Stimulated activated CD4-positive, alpha-beta T cell treated with anti-CD3 and anti-CD28 coated beads, Interleukin-1b, Interleukin-23, amount 100 ng/mL, for 1 hour (primary cell): ENCODE measurements at places on chromosomes 4 and X.

DNA sequence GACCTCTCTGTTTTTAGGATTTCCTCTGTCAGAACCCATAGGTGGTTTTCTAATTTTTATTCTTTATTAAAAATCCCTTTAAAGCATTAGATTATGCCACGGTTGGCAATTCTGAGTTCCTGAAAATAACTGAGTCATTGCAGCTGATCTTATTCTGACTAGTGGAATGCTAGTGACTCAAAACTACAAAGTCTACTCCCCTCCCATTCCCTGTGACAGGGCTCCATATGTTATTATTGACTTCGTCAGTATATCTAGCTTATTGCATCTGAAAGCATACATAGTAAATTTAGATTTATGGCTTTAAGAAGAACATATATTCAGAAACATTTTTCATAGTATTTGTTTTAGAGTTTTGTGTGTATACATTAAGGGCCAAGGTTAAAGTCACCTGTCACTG lies 38.5 kb downstream of the HERC3 start:
- no peak for DNase-seq

- no peak for DNase-seq
Observed at GRCh38 chrX:40084471-40085101, 13.2 kb downstream of the BCOR start.

GRCh38 chr4:88949605-88950004 lies 107.4 kb downstream of the FAM13A start:
- DNase-seq = no peak

DNA sequence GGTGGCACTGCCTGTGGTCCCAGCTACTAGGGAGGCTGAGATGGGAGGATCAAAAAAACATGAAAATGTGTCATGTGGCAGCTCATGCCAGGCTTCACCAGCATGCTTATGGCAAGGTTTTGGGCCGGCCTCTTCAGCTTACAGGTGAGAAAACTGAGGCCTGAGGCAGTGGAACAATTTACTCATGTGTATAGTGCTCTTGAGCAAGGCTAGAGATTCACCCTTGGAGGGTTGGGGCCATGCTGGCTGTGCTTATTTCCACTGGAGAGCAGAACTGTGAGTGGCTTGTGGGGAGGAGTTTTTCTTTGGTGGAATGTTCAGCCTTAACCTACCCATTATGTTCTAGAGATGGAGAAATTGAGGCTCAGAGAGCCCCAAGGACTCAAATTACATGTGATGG lies 31.8 kb downstream of the NSD2 start:
- no peak for DNase-seq

DNA sequence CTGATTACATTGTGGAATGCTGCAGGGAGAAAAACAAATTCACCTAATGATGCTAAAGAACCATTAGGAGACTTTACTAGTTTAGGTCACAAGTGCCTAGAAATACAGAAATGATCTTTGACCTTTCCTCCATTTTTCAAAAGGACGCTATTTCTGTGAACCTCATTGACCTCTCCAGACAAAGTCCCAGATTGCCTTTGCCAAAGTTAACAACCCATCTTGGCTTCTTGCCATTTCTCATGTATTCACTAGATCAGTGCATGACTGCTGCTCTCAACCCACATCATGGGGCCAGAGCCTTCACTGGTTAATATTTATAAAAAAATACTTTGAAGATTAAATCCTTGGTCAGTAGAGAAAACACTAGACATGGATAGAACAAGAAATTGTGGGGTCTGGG lies 19.9 kb upstream of the AR start:
- DNase-seq = no peak

- no peak for DNase-seq
Observed at GRCh38 chr4:138290805-138291204, 48.7 kb upstream of the SLC7A11 start.

- DNase-seq = no peak
Observed at GRCh38 chr4:62410371-62411003, 1210.4 kb downstream of the ADGRL3 start.

- DNase-seq = no peak
Observed at GRCh38 chr4:101264512-101264911, 82.8 kb downstream of the PPP3CA start.

DNA sequence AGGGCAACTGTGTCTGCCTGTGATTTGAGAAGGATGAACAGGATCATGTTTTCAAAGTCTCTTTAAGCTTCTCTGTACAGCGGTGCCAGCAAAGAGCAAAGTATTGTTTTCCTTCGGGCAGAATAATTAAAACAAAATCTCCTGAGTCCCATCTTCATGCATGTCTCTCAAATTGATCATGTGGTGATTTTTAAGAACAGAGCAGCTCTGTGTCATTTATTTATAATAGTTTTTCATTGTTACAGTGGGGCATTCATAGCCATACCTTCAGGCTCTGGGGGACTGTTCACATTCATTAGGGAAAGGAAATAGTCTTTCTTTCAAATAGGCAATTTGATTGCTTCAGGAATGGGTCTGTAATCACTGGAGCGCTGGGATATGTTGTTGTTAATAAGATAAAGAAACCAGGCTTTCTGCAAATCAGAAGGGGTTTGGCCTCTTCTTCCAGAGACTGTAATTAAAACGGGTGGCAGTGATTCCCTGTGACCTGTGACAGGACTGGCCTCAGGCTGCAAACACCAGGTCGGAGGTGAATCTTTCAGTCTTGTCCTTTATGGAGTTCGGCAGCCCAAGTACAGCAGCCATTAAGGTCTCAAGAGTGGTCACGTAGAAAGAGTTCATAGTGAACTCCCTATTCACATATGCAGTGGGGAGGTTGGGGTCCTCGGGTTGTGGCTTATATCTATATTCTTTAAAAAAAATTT lies 29.3 kb upstream of the CBR4 start:
- DNase-seq = no peak

DNA sequence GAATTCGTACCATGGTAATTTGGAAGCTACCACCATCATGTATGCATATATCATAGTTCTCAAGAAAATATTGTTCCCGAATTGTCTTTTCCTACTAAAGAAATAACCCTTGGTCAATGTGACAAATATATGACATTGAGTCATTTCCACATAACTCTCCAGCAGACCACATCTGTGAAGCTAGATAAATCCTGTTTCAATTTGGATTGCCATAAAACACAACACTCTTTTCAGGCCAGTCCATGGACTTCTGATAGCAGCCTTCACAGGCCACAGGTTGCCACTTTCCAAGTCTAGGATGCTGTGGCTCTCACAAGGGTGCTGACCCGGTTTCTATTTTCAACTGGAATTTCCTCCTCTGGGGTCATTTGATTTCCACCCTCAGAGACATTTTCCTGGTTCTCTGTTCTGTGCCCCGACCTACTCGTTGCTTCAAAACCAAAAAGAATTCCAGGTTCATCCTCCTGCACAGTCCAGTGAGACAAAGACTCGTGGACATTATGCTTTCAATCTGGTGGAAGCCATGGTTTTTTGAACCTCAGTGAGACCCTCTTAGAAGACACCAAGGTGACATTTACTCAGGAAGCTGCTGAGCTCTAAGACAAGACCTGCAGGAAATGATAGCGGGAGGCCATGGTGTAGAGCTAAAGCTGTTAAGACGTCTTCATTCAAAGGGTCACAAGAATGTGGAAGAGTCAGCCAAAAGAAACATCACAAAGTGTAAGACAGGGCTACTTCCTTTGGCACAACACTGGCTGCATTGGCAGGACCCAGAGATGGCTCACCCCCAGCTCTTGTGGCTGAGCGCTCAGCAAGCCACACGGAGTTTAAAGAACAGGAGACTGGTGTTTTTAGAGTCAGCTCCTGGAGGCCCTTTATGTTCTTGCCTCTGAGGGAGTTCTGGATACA lies 119.8 kb downstream of the AMELX start:
- no peak for DNase-seq

DNA sequence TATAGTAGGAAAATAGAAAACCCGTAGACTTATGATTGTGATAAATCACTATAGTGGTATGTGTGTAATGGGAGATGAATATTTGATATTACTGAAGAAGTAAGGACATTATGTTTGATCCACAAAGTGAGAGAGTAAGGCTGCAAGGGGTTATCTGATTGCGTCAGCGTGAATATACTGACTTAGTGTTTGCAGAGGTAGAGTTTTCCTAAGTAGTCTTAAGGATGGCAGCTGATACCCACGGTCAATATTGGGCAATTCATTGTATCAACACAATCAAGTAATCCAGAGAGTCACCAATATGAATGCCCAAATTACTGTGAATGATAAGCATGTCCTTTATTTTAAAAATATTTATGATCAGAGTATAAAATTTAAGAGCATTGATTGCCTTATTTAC lies 83.7 kb downstream of the SPOCK3 start:
- DNase-seq = no peak

GRCh38 chr4:42329421-42329820 lies 67.9 kb upstream of the SHISA3 start:
- DNase-seq = no peak

DNA sequence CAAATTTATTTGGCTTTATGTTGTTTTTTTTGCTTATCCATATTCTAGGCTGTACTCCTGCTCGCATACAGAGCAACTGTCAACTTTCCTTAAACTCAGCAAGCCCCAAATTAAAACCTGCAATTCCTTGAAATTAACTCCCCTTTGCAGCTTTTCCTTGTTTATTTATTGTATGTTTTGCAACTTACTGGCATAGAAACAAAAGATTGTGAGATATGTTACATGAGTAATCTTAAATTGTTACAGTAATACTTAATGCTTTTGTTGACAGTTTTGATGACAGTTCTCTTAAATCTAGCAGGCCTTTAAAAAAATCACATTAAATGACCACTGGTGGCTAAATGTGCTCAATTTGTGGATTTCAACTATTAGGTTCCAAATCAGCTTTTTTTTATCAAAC lies 4.5 kb downstream of the DDX3X start:
- no peak for DNase-seq

DNA sequence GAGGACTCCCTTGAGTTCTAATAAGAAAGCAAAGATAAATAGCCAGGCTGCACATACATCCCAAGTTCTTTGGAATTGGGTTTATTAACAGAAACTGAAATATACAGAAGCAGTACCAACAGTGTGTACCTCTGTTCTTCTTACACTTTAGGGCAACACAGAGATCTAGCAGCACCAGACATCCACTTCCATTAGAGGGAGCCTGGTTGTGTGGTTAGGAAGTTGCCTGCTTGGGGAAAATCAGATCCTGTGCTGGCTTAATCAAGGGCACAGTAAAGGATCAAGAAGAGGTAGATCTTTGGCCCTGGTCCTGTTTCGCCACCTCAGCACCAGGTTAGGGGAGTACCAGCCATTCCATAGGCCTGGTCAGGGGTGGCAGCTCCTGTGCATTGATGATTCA lies 231.1 kb upstream of the ARHGAP24 start:
- no peak for DNase-seq

DNA sequence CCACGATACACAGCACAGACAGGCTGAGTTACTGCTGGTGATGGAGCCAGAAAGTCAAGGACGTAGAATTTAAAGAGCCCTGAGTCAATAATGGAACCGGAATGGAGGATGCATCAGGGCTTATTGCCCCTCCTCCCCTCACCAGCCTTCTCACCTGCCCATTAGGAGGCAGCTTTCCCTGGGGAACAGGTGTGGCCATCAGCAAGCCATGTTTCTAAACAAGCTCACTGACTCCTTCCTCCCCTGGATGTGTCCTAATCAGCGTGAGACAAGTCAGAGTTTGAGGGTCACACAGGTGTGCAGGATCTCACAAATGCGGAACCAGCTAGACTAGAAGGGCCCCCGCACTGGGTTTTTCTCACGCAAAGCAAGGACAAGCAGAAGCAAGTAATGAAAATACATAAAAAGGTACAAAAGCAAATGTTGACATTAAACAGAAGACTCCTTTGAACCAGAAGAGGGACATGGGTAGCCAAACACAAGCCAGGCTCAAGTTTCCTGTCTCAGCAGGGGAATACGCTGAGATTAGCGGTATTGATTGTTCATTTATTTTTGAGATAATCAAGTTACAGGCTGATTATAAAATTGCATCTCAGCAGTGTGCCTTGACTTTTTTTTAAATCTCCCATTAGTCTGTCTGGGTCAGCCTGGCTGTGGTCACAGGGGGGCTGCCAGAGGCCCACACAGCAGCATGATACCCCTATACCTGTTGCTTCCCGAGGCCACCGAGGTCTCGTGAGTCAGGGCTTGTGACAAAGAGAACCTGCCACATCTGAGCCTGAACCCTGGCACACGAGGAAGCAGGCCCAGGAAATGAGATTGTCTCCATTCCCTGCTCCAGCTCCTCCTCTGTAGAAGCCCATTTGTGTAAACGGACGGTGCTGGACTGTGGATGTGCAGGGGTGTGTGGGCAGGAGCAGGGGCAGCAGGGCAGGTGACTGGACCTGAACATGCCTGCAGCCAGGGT lies 37.4 kb downstream of the CCKAR start:
- no peak for DNase-seq

DNA sequence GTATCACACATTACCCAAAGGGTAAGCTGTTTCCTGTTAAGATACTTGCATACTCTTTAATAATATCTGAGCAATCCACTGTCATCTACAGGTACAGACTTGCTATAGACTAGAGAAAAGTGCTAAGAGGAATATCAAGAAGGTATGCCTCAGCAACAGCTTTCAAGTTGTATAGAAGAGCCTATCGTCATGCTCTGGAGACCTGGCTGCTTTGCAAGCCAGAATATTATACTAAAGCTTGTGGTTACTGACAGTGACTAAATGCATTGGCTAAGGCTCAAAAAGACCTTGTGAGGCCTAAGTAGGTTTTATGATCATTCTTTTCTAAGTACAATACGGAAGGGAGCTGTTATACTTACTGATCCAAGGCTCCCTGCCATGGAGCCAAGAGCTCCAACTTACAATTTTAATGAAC lies 11.3 kb downstream of the LAMP2 start:
- no peak for DNase-seq

DNA sequence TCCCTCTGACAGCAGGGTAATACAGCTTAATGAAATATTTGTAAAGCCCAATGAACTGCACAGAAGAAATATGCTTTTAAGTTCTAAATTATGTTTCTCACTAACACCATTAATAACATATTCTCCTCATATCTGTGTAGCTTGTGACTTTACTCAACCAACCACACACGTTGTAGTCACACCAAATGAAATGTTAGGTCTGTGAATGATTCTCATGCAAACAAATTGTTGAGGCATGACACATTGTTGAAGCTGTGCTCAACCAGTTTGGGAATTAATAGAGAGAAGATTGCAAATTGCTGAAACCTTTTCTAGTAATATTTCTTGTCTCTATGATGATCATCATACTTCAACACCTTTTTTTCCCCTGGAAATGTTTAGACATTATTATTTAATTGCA lies 645.9 kb downstream of the PCDH7 start:
- DNase-seq = no peak

- no peak for DNase-seq
Observed at GRCh38 chr4:183872531-183872930, 32.6 kb upstream of the STOX2 start.

DNA sequence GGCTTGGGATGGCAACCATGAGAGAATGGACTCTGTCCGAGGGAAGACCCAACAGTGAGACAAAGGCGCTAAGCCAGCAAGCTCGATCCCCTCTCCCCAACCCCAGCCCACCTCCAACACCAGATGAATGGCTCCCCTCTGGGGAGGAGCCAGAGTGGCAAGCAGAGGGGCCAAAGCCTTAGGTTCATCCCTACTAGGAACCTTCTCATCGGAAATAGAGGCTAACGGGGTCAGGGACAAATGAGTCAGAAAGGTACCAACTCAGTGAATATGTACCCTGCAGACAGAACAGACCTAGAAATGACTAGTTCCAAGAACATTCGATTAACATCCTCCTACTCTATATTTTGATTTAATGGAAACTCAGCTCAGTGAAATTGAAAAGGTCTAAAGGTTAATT lies 73.9 kb downstream of the NSG1 start:
- no peak for DNase-seq
